ENCODE measurements at places on chromosomes 4 and X.
A peak's percentile ranks its signal among the peaks of the same experiment; 100 is the strongest.

DNA sequence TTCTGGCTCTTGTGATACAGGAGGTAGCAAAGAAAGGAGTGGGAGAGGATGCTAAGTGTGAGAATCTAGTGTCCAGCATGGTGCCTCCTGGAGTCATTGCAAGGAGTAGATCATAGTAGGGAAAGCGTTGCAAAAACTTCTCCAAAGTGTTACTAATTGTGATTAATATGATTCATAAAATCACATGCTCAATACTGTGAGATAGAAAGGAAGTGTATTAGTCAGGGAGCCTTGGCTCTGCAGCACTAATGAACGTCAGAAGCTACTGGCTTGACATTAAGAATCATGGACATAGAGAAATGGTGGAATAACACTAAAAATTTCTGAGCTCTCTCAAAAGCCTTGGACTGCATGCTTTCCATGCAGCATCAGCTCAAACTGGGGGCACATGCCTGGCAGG, 299.1 kb downstream of the EVC2 start:
- DNase-seq: no peak

- no peak for DNase-seq
These were observed 84.6 kb upstream of the AFAP1 start for GRCh38 chr4:8024073-8024786.

DNA sequence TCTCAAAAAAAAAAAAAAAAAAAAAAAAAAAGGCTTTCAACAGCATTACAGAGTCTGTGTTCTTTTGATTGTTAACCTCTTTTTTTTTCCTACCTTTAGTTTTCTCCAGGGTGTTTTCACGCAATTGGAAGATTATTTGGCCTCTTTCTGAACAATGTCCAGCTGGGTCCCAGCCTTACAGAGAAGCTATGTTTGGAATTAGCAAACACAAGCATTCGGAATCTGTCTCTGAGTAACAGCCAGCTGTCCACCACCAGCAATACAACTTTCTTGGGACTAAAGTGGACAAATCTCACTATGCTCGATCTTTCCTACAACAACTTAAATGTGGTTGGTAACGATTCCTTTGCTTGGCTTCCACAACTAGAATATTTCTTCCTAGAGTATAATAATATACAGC, 13.3 kb downstream of the TLR3 start:
- no peak for DNase-seq

- no peak for DNase-seq
These were observed 34.5 kb downstream of the INTS12 start for GRCh38 chr4:105674011-105674410.

DNA sequence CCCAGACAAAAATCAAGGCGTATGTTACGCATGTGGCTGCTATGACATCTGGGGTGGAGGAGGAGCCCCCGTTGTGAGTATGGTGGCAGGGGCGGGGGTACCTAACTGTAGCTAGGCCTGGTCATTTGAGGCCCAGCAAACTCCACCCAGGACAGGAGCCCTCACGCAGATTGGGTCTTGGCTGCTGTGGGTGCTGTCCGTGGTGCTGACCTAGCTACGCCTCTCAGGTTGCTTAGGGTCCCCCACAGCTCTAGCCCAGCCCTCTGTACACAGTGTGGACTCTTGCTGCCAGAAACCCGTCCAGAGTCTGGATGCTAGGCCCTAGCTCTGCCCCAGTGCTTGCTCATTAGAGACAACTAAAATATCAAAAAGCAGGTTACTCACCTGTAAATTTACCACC, 146.7 kb upstream of the PSAPL1 start:
- no peak for DNase-seq

DNA sequence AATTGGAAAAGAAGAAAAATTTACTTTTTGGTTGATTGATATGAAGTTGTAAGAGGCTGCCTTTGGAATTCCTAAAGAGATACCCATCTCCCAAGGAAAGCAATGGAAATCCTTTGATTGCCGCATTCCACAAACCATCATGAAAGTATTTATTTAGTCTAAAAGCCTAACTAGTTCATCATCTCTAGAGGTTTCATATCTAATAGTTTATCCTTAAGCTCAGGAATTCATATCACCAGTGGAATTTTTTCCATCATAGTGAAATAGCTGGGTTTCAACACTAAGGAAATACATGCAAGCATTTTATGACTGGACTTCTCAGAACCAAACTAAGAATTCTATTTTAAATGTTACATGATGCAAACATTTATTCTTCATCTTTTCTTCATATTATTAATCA, 144.9 kb downstream of the FBXO8 start:
- DNase-seq: no peak

DNA sequence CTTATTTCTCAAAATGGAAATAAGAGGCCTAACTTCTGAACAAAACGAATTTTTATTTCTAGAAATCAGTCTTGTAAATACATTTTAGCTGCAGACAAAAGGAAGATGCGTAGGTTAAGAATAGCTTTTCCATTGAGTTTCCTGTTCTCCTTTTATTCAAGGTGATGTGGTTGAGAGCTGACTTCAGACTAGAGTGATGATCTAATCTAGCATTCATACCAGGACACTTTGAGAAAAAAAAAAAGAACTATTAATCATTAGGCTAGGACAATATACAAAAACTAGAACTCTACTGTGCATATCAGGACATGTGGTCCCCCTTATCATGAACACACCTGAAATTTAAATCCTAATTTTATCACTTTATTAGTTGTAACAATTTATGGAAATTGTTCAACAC, 884.5 kb upstream of the EPHA5 start:
- no peak for DNase-seq

DNA sequence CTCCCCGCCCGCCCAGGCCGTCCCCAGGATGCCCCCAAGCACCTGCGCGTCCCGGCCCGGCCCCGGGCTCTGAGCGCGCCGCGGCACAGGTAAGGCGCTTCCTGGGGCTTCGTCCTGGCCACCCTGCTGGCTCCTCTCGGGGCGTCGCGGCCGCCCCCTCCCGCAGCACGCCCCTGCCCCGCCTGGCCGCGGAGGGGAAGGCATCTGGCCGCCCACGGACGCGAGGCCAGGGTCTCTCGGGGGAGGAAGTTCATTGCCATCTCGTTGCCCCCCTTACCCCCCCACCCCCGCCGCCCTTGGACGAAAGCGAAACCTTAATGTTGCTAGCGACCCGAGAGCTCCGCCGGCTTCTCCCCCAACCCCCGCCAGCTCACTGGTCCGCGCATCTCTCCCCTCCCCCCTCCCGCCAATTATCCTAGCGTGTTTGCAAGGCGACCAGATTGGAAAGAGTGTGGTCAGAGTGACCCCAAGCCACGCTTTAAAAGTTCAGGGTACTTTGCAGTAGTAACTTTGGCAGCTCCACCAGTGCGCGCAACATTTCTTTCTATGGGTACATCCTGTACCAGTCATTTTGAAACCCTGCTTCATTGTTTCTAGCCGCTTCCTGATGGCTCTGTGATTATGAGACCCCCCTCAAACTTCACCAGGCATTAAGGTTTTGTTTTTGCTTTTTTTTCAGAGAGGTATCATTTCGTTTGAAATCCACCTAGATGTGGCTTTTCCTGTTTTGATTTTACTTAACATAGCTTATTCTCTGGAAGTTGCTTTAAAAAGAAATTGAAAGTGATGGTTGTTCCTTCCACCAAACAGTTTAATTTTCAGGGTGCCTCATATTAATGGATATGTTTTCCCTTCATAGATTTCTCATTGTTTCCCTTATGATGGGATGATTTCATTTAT, 626 bp downstream of the TBC1D1 start:
- peak; percentile 30 for DNase-seq

- no peak for DNase-seq
These were observed 576.9 kb upstream of the PCDH10 start for GRCh38 chr4:132572210-132572609.

GRCh38 chr4:40820101-40820500, 70.3 kb downstream of the NSUN7 start:
- no peak for DNase-seq

DNA sequence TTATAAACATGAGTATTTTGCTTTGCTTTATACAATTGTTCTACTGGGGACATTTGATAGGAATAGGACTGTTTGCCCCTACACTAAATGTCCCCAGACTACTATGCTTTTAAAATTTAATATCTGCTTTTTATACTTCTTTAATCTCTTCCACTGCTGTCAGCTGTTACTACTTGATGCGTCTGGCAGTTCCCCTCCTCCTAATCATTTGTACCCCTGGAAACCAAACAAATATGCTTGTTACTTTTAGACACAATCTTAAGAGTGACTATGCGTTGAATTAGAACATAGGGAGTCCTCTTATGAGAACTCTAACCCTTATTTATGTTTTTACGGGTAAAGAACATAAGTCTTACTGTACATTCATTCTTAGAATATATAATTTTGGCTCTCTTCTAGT, 145.7 kb downstream of the EDA start:
- DNase-seq: no peak

DNA sequence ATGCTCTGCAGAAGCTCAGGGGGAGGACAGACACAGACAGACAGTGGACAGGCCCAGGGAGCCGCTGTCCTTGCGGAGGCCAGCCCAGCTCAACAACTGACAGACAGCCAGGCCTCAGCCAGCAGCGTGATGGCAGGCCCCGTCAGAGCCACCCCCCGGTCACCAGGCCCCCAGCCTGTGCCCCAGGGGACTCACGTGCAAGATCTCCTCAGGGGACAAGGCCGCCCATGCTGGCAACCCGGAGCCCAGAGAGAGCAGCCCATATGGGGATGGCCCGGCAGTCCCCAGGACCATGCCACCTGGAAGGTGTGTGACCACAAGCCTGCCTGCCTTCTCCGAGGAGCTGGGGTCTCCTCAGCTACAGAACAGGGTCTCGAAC, 28.0 kb upstream of the MXD4 start:
- DNase-seq: no peak

- DNase-seq: no peak
These were observed 103.2 kb downstream of the ARHGAP6 start for GRCh38 chrX:11562570-11562969.

DNA sequence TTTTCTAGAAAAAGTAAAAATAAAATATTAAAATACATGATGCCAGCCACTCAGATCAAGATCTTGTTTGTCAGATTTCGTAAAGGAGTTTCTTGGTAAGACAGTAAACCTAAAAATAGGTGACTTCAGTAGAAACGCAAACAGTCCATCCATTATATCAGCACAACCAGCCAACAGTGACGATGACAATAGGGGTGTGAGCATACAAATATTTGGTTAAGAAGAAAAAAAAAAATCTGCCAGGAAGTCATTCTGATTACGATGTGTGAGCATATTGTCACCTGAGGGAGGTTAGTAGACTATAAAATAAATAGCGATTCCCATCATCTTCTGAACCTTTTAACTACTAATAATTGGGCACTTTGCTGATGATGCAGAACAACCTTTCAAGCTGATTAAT, 37.6 kb downstream of the SLC7A11 start:
- DNase-seq: no peak

GRCh38 chr4:12178614-12179610, 750.2 kb upstream of the HS3ST1 start:
- DNase-seq: no peak

- DNase-seq: no peak
These were observed 198.6 kb downstream of the ARHGAP24 start for GRCh38 chr4:85673540-85673939.

GRCh38 chrX:112137276-112137675, 54.7 kb upstream of the TRPC5 start:
- no peak for DNase-seq

- no peak for DNase-seq
These were observed 38.1 kb downstream of the DIAPH2 start for GRCh38 chrX:96722781-96723180.

DNA sequence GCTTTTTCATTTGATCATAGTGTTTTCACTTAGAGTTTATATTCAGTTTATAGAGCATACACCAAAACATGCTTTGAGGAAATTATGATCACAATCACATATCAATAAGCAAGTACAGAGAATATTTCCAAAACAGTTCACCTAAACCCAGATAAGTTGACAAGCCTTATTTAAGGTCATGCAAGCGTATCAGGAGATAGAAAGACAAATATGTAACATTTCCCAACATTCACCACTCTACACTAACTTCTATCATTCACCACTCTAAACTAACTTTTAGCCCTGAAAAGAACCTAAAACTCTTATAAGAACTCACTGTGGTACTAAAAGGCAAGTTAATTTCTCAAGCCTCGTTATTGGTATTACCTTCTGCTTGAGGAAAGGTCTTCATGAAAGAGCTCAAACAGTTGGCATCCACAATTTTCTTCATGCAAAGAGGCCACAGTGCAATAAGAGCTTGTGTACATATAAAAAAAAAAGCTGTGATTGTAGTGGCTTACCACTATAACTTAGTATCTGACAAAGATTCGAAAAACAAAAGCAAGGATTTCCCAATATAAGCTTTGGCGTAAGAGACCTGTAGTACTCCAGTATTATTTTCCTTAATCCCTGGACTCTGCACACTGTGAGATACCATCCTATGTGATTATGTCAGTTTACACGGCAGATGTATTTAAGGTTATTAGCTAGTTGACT, 903.3 kb downstream of the STIM2 start:
- no peak for DNase-seq

DNA sequence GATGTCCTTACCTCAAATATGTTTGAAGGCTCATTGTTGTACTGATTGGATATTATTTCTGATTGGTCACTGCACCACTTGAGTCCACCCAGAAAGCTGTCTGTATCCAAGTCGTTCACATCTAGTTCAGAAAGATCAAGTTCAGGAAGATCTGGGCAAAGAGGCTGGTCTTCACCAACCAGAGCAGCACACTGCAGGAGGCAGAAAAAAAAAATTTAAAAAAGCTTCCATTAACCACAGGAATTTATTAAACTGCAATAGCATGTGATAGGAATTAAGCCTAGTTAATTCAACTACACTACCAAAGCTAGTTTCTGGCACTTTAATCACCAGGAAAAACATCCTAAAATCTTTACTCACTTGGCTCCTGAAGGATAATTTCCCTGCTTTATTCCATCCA, 5.1 kb downstream of the PPARGC1A start:
- no peak for DNase-seq

DNA sequence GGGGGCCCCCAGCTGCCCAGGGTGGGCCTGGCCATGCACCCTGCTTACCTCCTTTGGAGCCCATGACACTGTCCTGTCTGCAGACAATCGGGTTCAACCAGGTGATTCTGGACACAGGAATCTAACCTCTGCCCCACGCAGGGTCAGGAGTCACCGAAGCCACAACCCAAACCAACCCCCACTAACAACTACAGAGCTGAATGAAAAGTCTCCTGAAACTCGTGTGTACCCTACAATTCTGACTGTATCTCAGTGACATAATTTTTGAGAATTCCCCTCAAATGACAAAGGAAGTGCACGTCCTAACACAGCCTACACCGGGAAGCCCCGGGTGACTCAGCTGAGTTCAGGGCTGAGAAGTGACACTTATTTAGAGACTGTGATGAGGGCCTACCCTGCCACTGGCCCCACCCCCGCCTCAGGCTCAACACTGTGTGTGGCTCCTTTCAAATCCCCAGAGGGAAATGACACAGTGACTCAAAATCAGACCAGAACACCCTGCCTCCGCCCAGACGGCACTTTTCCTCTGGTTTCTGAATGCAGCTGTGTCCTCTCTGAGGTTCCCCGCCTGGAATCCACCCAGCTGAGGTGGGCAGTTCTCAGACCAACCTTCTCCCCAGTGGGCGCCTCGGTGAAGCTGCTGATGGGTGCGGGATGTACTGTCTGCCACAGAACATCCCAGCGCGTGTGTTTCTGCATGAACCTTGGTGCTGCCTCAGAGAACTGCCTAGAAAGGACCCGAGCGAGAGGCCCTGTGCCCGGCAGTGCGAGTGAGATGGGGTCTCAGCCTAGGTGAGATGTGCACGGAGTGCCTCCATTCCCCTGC, 9.9 kb downstream of the TNIP2 start:
- peak; percentile 95 for DNase-seq
